ENCODE measurements at places on chromosomes 11 and 22.

DNA sequence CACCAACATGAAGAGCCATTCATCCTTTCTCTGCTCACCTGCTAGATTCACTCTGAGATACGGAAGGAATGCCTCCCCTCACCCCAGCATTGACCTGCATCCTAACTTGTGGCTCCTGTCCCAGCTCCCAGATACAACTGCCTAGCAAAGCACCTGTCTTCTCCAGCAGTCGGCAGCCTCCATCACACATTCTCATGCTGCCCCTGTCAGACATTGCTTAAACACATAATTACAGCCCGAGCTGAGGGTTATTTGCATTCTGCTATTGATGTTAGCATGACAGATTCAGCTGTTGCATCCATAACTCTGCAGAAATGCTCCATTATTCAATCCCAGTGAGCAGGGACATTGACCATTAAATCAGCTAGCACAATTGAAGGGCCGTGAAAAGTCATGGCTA is 184.4 kb upstream of the NARS2 start:
- no peak overlapping the region for H3K27ac ChIP-seq
- peaks cover 7% of the 10 kb centered on the region for H3K27me3 ChIP-seq
- H3K36me3 ChIP-seq = no peaks in the 10 kb centered on the region
- no peaks in the 10 kb centered on the region for H3K4me1 ChIP-seq
- no peak for DNase-seq
- H3K4me3 ChIP-seq = no peak overlapping the region

- H3K27me3 ChIP-seq = peaks cover 24% of the 10 kb centered on the region
- DNase-seq = no peak
- H3K27ac ChIP-seq = no peak overlapping the region
- no peak overlapping the region for H3K4me3 ChIP-seq
- H3K36me3 ChIP-seq = no peaks in the 10 kb centered on the region
- H3K4me1 ChIP-seq = no peaks in the 10 kb centered on the region
Measured at GRCh38 chr22:21025763-21026755, 6.3 kb downstream of the SLC7A4 start.

- no peaks in the 10 kb centered on the region for H3K36me3 ChIP-seq
- no peak overlapping the region for H3K4me3 ChIP-seq
- no peak for DNase-seq
- no peak overlapping the region for H3K27ac ChIP-seq
- no peaks in the 10 kb centered on the region for H3K27me3 ChIP-seq
Measured at GRCh38 chr11:19268909-19269308, 28.2 kb upstream of the E2F8 start.

- no peaks in the 10 kb centered on the region for H3K27me3 ChIP-seq
- no peak for DNase-seq
- no peaks in the 10 kb centered on the region for H3K4me1 ChIP-seq
- H3K27ac ChIP-seq = no peak overlapping the region
Measured at GRCh38 chr11:100789500-100789899, 102.4 kb downstream of the ARHGAP42 start.

DNA sequence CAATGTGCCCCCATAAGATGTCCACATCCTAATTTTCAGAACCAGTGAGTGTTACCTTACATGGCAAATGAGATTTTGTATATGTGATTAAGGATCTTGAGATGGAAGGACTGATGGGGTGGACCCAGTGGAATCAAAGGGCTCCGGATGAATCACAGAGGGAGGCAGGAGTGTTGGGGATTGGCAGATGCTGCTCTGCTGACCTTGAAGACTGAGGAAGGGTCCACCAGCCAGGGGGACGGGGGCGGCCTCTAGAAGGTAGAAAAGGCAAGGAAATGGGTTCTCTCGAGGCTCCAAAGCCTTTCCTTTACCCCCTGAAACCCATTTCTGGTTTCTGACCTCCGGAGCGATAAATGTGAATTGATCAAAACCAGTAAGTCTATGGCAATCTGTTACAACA is 18.8 kb downstream of the TMEM218 start:
- no peak for DNase-seq
- H3K4me1 ChIP-seq = no peaks in the 10 kb centered on the region
- no peak overlapping the region for H3K27ac ChIP-seq
- no peaks in the 10 kb centered on the region for H3K27me3 ChIP-seq

All from left lung (tissue), 14 donors.